ENCODE measurements at places on chromosomes 2 and 18. TPM values are rescaled to one million over a fixed set of nuclear protein-coding genes. Genes with fewer than 3 reads are reported as not detected.
A peak's percentile ranks its signal among the peaks of the same experiment; 100 is the strongest.

GLB1L gene
- 4.3 TPM for total RNA-seq

SERPINB3 gene
- not detected for total RNA-seq

C1GALT1C1L gene
- total RNA-seq, result not detected

TGFA gene
- not detected for total RNA-seq

LOXHD1 gene
- total RNA-seq, result not detected

RBM44 gene
- total RNA-seq, result 1.2 TPM

SEC11C gene
- 105 TPM for total RNA-seq

IL36B gene
- not detected for total RNA-seq

TMEM247 gene
- not detected for total RNA-seq

SNTG2 gene
- total RNA-seq, result not detected

DNA sequence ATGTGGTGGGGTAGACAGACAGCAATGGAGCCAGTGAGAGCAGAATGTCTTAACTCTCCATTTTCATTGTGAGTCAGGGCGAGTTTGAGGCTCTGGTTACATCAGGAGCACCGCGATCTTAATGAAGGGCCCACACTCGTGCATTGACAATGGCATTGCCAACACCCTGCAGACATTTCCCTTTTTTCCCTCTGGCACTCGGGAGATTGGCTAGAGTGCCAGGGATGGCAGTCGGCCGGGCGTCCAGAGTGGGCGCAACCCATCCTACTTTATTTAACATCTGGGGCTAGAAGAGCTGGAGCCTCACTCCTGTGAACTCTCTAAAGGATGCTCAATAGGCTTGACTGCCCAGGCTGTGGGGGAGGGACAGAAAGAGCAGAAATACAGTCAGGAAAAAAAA is 9.7 kb downstream of the PROKR1 start:
- DNase-seq, result no peak

DNA sequence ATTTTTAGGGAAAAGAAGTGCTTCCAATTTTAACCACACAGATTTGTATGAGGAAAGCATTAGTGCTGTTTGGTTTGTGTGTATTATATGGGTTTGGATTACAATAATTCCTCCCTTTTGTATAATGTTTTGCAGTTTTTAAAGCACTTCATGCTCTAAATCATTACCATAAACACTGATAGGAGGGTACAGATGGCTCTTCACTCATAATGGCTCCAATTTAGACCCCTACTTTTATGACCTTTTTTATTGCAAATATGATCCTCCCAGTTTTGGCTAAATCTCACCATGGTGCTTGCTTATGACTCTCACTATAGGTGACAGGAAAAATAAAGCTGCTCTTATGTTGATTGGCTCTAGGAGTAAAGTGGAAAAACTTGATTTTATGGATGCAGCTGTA is 23.8 kb upstream of the TMEM17 start:
- no peak for DNase-seq

DNA sequence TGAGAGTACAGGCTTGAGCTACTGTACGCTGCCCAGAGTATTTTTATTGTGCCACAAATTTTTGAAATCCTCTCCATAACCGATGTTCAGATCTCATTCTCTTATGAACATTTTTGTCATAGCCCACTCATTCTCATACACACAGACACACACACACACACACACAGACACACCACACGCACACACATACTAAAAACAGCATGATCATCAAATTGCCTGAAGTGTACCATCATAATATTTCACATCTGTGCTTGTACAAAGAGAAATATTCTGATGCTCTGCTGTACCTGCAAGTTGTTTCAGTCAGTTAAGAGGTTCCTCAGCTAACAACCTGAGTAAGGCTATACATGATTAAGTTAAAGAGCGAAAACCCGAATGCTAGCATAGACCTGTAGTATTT is 95.1 kb downstream of the LRRTM1 start:
- no peak for DNase-seq

DNA sequence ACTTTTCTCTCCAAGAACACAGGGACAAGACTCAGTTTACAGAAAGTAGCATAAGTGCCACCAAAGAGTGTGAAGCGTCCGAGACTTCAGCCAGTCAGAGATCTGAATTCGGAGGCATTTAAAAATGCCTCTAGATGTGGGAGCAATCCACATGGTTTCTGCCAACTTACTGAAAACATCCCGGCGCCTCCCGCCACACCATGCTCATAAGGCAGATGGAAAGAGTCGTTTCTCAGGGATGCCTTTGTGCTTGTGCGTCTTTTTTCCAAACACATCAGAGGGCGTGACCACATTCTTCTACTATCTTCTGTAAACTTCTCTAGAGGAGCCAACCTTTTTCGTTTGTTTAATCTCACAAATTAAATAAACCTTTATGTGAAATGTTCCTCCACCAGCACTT is 88.7 kb downstream of the NRP2 start:
- DNase-seq, result no peak

- no peak for DNase-seq
These were observed 15.5 kb upstream of the RAB10 start for GRCh38 chr2:26018184-26019055.

- no peak for DNase-seq
These were observed 429.2 kb downstream of the PID1 start for GRCh38 chr2:228841877-228842276.

DNA sequence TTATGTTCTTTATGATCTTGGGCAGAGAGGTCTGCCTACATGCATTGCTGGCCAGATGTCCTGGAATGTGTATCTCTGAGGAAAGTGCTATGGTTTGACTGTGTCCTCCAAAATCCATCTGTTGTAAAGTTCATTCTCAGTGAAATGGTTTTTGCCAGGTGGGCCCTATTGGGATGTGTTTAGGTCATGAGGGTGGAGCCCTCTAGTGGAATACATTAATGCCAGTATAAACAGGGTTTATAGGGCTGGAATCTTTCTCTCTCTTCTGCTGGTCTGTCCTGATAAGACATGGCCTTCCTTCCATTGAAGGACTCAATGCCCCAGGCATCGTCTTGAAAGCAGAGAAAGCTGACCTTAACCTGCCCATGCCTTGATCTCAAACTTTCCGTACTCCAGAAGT is 258.5 kb downstream of the RPIA start:
- no peak for DNase-seq

DNA sequence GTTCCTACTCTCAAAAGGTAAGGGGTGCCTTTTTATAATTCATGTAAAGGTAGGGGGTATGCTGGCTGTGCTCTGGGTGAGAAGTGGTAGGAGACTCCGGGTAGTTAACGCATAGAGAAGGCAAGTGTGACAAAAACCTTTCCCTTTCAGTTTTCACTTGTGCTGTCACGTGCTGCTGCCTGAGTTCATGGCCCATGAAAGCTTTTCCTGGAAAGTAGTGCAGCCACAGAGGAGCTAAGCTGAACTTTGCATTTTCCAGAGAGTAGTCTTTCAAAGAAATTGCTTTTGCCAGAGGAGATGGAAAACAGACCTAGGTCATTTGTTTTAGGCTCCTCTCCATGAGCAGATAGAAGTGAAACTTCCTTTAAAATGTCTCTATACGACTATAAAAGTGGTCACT is 44.7 kb downstream of the THSD7B start:
- DNase-seq, result no peak

- peak; percentile 52 for DNase-seq
These were observed 87.0 kb downstream of the EPB41L3 start for GRCh38 chr18:5456577-5457461.

- DNase-seq, result no peak
These were observed 325.5 kb upstream of the HS6ST1 start for GRCh38 chr2:128644156-128644555.

DNA sequence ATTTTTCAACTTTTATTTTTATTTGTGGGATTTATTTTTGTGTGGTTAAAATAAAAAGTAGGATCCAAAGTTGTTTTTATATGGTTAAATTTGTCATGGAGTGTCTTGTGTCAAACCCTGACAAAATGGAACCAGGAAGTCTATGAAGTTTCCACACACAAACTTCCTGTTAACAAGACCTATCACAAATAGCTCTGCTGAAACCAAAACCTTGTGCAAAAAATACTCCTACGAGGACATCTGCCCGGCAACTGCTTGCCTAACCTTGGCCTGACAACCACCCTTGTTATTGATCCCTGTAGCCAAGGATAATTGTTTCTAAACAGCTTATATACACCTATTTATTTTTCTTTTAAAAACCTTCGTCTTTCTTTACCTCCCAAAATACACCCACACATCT is 389.6 kb downstream of the TRIB2 start:
- no peak for DNase-seq

DNA sequence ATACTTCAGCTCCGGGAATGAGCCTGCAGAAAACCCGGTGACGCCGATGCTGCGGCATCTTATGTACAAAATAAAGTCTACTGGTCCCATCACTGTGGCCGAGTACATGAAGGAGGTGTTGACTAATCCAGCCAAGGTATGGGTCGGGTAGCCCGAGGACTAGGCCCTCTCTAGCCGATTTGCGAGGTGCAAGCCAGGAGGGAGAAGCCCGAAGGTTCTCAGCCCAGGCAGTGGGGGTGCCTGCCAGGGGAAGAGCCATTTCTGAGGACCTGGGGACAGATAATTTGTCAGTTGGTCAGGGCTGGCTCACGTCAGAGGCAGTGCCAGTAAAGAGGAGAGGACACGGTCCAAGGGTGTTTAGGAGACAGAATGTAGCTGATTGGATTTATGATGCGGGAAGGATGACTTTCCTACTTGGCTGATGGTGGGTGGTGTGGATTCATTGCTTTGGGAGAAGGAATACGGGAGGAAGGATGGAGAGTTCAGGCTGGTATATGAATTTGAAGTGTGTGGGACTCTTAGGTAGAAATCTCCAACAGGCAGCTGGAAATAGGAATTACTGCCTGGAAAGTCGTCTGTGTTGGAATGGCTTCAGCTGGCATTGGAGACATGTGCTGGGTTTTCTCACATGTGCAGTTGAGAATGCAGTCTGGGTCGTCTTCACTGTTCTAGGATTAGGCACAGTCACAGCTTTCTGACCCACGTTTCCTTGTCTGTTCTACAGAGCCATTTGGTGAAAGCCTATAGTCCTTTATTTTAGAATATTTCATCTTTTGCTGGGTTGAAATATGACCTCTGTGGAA is 874 bp downstream of the NDUFAF7 start:
- peak; percentile 58 for DNase-seq

GRCh38 chr2:56047136-56047535 is 123.6 kb upstream of the EFEMP1 start:
- no peak for DNase-seq

DNA sequence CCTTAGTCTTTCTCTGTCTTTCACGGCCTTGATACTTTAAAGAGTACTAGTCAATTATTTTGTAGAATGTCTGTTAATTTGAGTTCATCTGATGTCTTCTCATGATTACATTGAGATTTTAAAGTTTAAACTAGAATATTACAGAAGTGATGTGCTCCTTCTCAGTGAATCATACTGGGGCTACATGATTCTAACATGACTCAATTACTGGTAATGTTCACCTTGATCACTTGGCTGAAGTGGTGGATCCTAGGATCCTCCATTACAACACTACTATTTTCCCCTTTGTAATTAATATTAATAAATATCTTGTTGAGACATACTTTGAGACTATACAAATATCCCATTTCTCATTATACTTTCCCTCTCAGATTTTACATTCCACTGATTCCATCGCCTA is 148.5 kb downstream of the CAMKMT start:
- DNase-seq, result no peak

- no peak for DNase-seq
These were observed 12.7 kb downstream of the CCNYL1 start for GRCh38 chr2:207724113-207724512.

- DNase-seq, result no peak
These were observed 27.9 kb downstream of the SETBP1 start for GRCh38 chr18:44708451-44709083.

DNA sequence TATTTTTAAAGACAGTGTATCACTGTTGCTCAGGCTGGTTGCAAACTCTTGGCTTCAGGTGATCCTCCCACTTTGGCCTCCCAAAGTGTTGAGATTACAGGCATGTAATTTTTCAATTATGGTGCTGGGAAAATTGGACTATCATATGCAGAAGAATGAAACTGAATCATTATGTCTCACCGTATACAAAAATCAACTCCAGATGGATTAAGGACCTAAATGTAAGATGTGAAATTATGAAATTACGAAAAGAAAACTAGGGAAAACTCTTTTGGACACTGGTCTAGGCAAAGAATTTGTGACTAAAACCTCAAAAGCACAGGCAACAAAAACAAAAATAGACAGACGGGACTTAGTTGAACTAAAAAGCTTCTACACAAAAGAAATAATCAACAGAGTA is 31.2 kb downstream of the MAP3K2 start:
- DNase-seq, result no peak

GRCh38 chr2:234240917-234241316 is 190.4 kb downstream of the SPP2 start:
- no peak for DNase-seq

- no peak for DNase-seq
These were observed 12.1 kb downstream of the GALNT14 start for GRCh38 chr2:31125918-31126695.

DNA sequence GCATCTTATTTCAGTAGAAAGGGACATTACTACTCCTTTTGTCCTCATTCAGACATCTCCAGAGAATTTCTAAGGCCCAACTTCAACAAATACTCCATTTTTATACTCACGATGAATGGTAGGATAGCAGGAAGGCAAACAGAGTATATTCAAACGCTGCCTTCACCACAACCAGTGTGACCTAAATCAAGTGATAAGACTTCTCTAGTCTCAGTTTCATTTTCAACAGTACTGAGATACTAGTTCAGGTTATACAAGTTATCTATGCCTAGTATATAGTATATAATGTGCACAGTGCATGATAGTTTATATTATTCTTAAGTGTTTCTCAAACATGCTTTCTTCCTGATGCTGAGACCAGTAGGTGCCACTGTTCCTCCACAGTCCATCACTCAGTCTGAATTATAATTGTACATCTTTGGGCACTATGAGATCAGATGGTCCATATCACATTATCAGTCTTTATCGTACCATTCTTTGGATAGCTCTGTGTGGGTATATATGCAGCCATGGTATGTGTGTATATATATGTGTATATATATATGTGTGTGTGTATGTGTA is 66.3 kb upstream of the RPE start:
- peak; percentile 50 for DNase-seq

GRCh38 chr2:36163520-36164254 is 191.9 kb upstream of the CRIM1 start:
- DNase-seq, result no peak

DNA sequence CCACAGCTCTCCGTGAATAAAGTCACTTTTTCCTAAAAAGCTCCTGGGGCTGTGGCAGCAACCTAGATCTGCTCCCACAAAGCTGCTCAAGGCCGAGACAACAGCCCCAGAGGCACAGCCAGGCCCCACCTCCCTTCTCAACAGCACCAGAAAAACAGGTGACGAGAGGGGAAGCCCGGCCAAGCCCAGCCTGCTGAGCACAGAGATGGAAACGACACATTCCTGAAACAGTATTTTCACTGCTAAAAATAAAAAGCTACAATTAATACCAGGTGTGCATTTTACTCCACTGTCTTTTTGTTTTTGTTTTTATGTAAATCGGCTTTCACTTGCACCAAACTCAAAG is 199.3 kb downstream of the HDAC4 start:
- DNase-seq, result no peak

DNA sequence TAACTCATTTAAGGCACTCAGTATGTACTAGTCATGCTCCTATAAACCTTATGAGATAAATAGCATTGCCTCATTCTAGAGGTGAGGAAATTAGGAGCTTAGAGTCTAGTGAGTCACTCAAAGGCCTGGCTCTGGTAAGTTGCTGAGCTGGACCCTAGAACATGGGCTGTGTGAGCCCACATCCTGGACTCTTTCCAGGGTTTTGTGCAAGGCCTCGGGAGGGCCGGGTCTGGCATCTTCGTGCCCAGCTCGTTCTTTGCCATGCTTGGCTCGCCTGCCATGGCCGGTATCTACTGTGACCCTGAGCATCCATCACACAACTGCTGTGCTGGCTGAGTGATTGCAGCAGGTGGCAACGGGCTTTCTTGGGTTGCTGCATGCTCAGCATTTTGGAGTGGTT is 168.0 kb downstream of the LPIN1 start:
- DNase-seq, result no peak

GRCh38 chr2:240898731-240899467 is 2.9 kb upstream of the MAB21L4 start:
- DNase-seq, result no peak

All from Karpas-422 (cell line).